Tibial artery (tissue), 4 donors: ENCODE measurements at places on chromosomes 5 and 9.
A peak's percentile ranks its signal among the peaks of the same experiment; 100 is the strongest.

- no peaks in the 10 kb centered on the region for H3K4me1 ChIP-seq
- H3K4me3 ChIP-seq = no peak overlapping the region
- H3K36me3 ChIP-seq = peaks cover 13% of the 10 kb centered on the region
- DNase-seq = no peak
These were observed 15.7 kb downstream of the NUDT12 start for GRCh38 chr5:103546858-103547257.

DNA sequence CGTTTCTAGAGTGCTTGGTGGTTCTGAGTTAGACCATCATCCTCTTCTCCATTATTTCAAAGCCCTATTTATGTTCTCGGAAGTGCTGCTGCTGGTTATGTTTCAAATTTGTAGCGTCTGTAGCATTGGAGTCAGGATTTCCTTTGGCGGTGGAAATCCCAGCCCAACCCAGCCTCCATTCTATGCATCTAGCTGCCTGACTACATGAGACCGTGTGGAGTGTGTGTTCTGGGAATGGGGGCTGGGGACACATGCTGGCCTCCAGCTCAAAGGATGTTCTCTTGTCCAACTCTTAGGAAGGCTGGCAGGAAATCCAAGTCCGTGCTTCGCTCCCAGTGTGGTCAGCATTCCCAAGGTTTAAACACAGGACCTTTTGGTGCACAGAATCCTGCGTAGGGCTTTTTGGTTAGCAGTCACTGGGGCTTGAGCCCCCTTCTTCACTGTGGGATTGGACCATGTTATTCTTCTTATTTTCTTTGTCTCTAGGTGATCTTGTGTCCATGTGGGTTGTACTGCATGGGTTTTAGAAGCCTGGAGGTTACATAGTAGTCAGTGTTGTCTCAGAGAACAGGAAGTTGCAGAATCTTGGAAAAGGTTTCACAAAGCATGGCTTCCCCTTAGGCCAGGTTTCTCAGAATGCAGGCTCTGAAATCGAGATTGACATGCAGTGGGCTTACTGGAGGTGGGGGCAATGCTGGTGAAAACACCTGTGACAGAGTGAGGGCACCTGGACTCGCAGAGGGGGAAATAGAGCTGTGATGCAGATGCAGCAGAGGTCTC, 132.2 kb downstream of the ARHGAP26 start:
- no peak overlapping the region for H3K27ac ChIP-seq
- DNase-seq = no peak
- H3K27me3 ChIP-seq = no peaks in the 10 kb centered on the region

DNA sequence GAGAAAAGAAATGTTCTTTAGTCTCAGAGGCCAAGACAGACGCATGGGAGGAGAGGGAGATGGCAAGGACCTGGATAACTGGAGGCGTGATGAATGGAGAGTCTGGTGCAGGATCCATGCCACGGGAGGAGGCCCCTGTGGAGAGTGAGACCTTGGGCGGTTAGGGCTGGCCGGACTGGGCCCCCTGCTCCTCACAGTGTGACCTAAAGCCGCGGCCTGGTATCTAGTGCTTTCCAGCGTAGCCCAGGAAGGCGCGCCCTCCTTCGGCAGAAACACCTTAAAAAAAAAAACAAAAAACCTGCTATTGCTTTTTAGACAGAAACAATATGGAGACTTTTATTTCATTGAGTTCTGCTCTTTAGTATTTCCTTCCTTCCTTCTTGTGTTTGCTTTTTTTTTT, 33.1 kb downstream of the SCGB3A1 start:
- H3K27ac ChIP-seq = no peak overlapping the region
- DNase-seq = no peak
- H3K36me3 ChIP-seq = peaks cover 32% of the 10 kb centered on the region
- no peaks in the 10 kb centered on the region for H3K27me3 ChIP-seq
- H3K4me1 ChIP-seq = no peaks in the 10 kb centered on the region

DNA sequence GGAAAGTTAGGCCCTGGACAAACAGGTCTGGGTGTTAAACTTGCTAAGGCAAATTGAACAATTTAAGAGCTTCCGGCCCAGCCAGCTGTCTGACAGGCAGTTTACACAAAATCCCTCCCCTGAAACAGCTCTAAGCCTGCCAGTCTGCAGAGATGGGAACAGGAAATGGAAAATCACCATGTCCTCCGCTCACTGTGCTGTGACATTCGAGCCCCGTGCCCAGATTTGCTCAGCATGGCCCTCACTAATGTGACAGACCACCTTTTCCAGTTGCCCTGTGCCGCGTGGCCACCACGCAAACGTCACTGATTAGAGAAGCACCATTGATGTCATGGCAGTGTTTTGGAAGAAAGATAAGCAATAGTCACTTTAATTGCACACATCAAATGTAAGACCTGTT, 41.0 kb downstream of the CCNJL start:
- H3K36me3 ChIP-seq = no peaks in the 10 kb centered on the region
- no peaks in the 10 kb centered on the region for H3K27me3 ChIP-seq
- no peak for DNase-seq
- H3K4me1 ChIP-seq = no peaks in the 10 kb centered on the region
- H3K27ac ChIP-seq = no peak overlapping the region

DNA sequence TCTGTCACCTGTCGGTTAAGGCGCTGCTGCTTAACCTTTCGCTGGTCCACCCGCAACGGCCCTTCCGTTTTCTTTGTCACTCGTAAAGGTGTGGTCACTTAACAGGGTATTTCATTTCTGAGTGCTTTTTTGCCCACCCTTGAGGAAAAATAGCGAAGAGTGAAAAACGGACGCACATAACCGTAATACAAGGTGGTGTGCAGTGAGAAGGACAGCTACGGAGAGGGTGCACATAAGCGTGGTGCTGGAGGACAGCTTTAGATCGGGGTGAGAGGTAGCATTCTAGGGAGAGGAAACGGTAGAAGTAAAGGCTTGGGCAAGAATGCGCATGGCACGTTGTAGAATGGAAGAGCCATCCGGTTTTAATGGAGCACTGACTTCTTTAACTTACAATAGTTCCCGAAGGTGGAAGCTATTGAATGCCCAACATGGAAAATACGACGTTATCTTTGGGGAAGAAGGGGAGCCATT, 761 bp downstream of the CCT5 start:
- peak overlapping the region; percentile 82 for H3K4me3 ChIP-seq
- H3K27ac ChIP-seq = peak overlapping the region; percentile 87
- DNase-seq = no peak
- peaks cover 5% of the 10 kb centered on the region for H3K36me3 ChIP-seq
- H3K27me3 ChIP-seq = no peaks in the 10 kb centered on the region

- no peaks in the 10 kb centered on the region for H3K36me3 ChIP-seq
- H3K4me3 ChIP-seq = no peak overlapping the region
- H3K4me1 ChIP-seq = no peaks in the 10 kb centered on the region
- no peaks in the 10 kb centered on the region for H3K27me3 ChIP-seq
These were observed 28.8 kb downstream of the OR2K2 start for GRCh38 chr9:111301195-111301594.
